Transverse colon (tissue), 4 donors: ENCODE measurements at places on chromosomes 3 and 15. TPM values are rescaled to one million over a fixed set of nuclear protein-coding genes. Genes with fewer than 3 reads are reported as not detected.

DNA sequence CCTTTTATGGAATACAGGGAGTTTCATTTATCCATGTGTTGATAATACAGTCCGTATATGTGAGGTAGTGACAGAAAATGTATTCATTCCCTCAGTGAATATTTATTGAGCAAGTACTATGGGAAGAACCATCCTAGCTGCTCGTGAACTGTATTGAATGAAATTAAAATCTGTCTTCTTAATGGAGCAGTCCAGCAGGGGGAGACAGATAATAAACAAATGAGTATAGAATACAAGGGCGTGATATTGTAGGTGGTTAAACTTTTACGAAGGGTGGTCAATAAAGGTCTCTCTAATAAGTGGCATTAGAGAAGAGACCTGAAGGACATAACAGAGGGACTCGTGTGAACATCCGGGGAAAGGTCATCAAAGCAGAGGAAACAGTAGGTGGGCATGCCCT is 62.7 kb upstream of the OSTN start:
- no peak for DNase-seq

- DNase-seq: no peak
These were observed 373.0 kb upstream of the PROK2 start for GRCh38 chr3:72157748-72158638.

DNA sequence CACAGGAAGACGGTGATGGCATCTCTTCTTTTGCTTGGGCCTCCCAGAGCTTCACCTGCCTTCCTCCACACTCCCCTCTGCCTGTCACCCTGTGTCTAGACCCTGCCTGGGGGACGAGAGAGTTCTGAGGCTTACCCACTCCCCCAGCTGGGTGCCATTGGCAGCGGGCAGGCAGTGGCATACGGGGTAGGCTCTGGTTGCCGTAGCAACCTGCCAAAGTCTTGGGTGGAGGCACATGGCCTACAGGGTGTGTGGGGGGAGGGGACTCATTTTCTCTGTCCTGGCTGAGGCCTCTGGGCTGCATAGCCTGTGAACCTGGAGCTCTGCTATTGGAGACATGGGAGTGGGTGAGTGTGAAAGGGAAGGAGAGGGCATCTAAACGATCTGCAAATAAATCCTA is 4.4 kb downstream of the INSYN1 start:
- DNase-seq: no peak

DNA sequence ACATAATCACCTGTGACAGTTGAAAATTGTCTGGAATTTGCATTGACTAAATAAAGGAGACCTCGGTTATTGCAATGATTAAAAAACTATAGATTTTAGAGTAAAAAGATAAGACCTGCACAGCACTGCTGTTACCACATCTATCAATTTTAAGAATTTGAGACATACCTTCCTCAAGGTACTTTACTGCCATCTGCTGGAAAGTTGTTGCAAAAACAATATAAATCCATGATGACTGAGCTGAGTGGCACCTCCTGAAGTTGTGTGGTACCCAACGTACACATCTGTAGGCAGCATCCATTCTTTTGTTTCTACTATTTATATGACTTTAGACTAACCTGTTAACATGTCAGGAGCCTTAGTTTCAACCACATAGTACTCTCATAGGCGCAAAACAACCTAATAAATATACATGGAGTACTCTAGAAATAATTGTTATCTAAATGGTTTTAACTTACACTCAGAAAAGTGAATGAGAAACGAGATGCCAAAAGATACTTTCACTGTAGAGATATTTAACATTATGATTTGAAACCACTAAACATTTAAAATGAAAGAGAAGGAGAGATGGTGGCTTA is 106.7 kb downstream of the GHSR start:
- DNase-seq: no peak

DNA sequence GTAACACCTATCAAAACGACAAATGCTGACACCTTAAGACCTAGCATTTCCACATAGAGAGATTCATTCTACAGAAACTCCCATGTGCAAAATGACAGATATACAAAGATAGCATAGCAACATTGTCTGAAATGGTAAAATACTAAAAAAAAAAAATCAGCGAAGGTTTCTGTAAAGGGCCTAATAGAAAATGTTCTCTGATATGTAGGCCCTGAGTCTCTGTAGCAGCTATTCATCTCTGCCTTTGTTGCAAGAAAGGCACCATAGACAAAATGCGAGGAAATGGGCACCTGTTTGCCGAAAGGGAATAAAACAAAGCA is 631 bp upstream of the MFGE8 start:
- no peak for DNase-seq

- no peak for DNase-seq
These were observed 133.7 kb upstream of the C2CD4B start for GRCh38 chr15:62298811-62299210.

DNA sequence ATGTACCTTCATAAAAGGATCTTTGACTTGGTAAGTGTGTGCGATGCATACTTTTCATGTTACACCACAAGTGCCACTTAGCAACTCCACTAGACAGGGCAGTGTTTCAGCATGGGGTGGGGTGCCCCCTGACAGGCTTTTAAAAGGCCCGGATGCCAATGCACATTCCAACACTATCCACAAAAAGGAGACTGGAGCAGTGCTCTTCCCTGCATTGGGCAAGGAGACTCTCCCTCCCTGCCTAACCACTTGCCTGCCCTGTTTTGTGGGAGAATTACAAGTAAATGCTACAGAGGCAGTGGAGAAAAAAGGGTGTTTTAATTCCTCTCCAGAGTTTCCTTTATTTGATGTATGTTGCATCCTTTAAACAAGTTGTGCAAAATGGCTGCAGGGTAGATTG is 1.7 kb upstream of the RARB start:
- no peak for DNase-seq

- DNase-seq: no peak
These were observed 115.2 kb upstream of the KCNMB2 start for GRCh38 chr3:178421069-178421468.

- DNase-seq: no peak
These were observed 81.7 kb downstream of the MEGF11 start for GRCh38 chr15:66171841-66172240.

DNA sequence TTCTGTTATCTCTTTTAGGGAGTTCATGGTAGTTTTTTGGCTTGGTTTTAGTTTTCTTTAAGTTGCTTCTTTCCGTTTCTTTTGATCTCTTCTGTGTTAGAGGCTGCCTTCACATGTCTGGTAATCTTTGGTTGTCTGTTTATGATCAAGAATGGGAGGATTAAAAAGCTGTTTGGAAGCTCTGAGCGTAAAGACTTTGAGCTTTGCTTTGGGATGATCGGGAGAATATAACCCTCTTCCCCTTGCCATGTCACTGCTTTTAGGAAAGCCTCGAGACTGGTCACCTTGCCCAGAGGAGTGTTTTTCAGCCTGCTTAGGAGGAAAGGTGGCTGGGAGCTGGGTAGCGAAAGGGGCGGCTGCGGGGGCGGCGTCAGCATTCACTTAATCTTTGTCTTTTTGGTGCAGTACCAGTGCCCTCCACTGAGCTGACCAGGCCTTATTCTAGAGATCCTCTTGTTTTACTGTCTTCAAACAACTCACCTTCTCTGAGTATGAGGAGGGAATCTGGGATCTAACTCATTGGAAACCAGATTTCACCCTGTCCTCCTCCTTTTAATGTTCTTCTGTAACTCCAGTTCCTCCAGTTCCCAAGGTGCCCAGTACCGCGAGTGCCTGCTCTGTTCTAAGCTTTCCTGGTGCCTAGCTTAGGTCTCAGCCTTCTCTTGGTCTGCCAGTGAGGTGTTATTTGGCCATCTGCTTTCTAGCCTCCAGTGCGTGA is 15.5 kb downstream of the TATDN2 start:
- DNase-seq: peak; percentile 24

- no peak for DNase-seq
These were observed 11.1 kb upstream of the PTPN9 start for GRCh38 chr15:75590239-75590638.

DNA sequence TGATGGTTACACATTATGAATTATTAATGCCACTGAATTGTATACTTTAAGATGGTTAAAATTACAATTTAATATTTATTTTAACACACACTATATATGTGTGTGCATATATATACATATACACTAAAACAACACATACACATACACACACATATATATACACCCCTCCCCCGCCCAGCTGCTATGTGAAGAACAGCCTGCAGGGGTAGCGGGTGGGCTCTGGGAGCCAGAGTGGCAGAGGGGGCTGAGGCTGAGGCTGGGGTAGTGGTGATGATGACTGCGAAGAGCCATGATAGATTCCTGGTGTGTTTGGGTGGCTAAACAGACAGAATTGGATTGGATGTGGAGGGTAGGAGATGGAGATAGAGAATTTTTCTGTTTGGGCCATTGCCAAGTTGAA is 39.4 kb upstream of the APEH start:
- DNase-seq: no peak

DNA sequence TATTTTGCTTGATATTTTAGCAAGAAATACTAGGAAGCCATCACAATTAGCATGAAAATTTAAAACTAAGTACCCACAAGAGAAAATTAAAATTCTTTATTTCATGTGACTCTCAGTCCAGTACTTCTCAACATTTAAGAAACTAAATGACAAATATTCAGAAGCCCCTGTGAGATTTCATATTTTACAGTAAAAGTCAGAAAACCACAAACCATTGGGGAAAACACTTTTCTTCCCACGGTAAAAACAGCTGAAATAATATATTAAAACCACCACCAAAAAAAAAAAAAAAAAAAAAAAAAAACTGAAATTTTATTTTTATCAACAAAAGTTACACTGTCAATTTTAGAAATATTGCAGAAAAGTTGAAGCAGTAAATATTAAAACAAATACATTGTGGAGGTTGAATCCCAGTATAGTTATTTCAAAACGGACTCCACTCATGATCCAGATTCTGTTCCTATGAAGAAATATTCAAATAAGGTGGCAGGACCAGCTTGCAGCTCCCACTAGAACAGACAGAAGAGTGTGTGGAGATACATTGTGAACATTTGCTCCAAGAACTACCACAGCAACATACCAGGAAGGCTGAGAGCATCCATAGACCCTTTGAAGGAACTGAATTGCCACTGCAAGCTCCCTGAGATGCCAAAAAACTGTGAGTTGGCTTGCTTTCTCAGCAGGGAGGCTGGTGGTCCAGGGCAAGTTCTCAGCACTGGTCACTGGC is 308.2 kb downstream of the CTNNB1 start:
- DNase-seq: no peak

DNA sequence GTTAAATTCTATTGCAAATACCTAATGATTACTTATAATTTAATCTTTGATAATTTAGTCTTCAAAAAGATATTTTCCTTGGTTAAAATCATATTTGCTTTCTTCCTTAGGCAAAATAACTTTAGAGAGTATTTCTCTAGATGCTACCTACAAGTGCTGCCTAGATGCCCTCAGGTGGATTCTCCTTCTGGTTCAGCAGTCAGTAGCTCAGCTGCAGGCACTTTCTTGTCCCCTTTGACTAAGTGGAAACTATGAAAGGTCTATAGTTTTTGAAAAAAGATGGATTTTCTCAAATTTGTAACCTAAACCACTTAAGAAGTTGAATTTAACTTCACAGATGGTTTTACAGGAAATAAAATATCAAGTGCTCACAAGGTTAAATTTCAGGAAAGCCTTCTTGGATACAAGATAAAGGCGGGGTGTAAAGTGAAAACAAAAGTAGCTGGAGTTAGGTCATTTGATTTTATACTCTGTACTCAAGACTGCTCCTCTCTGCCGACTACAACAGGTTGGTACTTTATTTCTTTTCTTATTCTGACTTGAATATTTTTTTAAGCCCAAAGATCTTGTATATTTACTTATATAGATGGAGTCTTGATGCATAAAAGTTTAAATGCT is at the start of gene ACKR4:
TSS of gene ACKR4 (plus strand) at position 455 of the 618 bp plus-strand sequence. CDS start 3,128 bp downstream, outside the sequence.
- DNase-seq: no peak

DNA sequence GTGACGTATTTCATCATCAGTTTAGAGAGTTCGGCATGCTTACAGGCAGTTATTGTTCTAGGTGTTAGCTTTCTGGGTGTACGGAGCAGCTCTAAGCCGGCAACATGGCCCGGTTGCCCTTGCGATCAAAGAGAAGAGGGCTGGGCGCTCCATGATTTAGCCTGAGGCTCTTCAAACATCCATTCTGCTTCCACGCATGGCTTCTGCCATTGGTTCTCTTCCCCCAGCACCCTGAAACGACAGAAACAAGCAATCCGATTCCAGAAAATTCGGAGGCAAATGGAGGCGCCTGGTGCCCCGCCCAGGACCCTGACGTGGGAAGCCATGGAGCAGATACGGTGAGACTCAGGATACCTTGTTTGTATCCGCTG is 574 bp downstream of the NGRN start:
- DNase-seq: peak; percentile 40

- no peak for DNase-seq
These were observed 4.2 kb upstream of the RPL29 start for GRCh38 chr3:51999846-52000245.

GRCh38 chr3:184746131-184747120 is 34.6 kb upstream of the MAGEF1 start:
- DNase-seq: no peak

DNA sequence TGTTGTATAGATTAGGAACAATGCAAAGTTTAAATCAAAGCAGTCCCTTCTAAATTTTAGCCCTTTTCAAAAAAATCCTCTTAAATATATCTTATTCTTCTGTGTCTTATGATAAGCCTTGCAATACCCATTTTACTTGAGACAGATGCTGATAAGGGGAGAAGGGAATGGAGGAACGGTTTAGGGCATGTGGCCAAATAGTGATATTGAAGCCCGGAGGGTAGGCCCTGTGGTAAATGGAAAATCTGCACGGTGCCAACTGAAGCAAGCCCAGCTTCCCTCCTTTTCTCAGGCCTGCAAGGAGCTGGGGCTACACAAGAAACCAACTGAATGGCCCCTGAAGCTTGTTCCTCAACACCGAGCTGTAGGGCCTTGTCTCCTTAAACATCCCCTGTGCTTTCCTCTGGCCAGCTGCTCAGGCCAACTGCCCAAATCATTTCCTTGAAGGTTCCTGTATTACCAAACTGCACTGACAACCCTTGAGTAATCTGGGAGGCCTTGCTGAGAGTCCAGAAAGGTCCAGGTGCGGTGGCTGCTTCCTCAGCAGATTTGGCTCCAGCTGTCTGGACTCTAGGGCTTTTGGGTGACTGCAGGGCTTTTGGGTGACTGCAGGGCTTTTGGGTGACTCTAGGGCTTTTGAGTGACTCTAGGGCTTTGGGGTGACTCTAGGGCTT is 67.2 kb downstream of the NCEH1 start:
- no peak for DNase-seq

- DNase-seq: no peak
These were observed 62.7 kb upstream of the LARS2 start for GRCh38 chr3:45325676-45326075.

- DNase-seq: peak; percentile 35
These were observed 84.5 kb upstream of the STT3B start for GRCh38 chr3:31448035-31448881.

Gene SCG5
- total RNA-seq: not detected

Gene SLC2A2
- not detected for total RNA-seq

Gene RTP3
- total RNA-seq: not detected

Gene SLCO3A1
- 4.8 TPM for total RNA-seq

Gene SLC9C1
- not detected for total RNA-seq

Gene SLC22A14
- not detected for total RNA-seq

Gene NRG4
- 3.5 TPM for total RNA-seq

Gene CCDC33
- not detected for total RNA-seq
